G401 (cell line): ENCODE measurements at places on chromosomes 4 and X.

GRCh38 chr4:39480902-39481695 lies 22.2 kb downstream of the LIAS start:
- no peak for DNase-seq

- DNase-seq: no peak
Observed at GRCh38 chrX:117538178-117539089, 578.2 kb downstream of the KLHL13 start.

DNA sequence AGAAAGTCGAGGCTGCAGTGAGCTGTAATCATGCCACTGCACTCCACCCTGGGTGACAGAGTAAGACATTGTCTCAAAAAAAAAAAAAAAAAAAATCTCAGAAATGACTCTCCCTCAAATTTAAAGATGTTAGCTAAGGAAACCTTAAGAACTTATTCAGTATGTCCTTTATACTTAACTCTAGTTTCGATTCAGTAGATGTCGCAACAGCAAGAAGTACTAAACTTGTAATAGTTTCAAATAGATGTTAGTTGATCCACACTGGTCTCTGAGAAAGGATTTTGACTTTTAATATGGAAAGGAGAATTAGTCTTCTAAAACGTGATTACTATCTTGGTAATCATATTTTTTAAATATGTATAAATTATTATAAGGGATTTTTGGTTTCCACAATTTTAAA lies 29.6 kb downstream of the NKX3-2 start:
- DNase-seq: no peak

- no peak for DNase-seq
Observed at GRCh38 chr4:127528302-127528701, 104.5 kb upstream of the INTU start.

- DNase-seq: no peak
Observed at GRCh38 chrX:2387614-2388239, 113.0 kb downstream of the DHRSX start.

DNA sequence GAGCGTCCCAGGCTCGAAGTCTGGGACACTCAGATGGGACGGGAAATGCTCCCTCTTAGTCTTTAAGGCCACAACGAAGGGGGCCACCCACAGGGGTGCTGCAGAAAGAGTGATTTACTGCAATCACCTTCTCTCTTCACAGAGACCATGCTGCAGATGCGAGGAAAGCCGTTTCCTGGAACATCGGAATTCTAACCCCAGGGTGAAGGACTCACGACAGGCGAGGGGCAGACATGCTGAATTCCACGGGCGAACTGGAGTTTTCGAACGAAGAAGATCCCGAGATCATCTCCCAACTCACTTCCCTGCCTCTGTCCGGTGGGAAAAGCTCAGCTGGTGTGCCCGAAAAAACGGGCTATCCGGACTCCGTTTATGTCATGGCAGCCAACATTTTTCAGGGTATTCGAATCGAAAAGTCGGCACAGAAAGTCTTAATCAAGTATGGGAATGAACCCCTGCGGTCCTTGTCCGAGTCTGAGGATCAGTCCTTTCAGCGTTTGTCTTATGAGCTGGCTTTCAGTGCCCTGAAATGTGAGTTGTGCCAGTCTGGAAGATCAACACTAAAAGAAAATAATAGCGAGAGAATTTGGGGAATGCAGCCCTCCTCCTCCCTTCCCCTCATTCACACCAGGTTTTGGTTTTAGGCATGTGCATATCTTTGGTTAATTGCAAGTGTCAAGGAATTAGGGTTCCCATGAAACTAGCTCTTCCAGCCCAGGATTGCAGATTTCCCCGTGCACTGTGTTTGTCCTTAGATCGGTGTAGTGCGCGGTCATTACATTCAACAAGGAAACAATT lies 905 bp downstream of the NSUN7 start:
- no peak for DNase-seq

GRCh38 chr4:25919676-25920075 lies 5.7 kb downstream of the SMIM20 start:
- no peak for DNase-seq

- no peak for DNase-seq
Observed at GRCh38 chr4:190016369-190017289, 10.4 kb downstream of the FRG2 start.

DNA sequence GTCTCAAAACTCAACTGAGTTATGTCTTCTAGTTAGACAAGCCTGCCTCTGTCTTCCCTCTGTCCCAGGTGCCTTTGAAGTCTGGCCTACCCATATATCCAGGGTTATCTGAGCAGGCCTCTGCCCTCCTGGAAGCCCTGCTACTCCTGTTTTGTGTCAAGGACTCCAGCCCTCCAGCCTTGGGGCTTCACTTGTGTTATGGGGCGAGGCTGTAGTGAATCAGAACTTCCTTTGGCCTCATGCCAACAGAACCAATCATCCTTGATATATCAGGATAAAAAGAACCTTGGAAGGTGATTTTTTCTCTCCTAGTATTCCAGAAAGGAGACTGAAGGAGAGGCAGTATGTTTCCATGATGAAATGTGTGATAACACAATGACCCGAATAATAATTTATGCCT lies 8.9 kb upstream of the ADGRG4 start:
- DNase-seq: no peak

DNA sequence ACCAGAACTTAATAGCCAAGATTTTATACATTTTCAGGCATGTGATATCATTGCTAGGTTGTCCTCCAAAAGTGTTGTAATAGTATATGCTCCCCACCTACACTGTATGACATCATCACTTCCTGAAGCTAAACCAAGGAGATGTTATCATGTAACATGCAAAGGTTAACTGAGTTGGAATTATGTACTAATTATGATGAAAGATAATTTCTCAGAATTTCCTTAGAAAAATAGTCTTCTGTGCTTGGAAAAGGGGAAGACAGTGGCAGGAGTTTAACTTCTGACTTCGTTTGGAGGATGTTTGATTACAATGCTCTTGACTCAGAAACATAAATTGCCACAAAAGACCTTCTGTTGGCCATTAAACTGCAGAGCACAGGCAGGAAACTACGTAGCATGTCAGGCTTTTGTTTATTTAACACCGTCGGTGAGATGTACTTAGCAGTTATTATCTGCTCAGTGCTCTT lies 83.6 kb upstream of the GUCY1A1 start:
- no peak for DNase-seq

- DNase-seq: no peak
Observed at GRCh38 chr4:87506974-87507701, 22.0 kb downstream of the SPARCL1 start.

DNA sequence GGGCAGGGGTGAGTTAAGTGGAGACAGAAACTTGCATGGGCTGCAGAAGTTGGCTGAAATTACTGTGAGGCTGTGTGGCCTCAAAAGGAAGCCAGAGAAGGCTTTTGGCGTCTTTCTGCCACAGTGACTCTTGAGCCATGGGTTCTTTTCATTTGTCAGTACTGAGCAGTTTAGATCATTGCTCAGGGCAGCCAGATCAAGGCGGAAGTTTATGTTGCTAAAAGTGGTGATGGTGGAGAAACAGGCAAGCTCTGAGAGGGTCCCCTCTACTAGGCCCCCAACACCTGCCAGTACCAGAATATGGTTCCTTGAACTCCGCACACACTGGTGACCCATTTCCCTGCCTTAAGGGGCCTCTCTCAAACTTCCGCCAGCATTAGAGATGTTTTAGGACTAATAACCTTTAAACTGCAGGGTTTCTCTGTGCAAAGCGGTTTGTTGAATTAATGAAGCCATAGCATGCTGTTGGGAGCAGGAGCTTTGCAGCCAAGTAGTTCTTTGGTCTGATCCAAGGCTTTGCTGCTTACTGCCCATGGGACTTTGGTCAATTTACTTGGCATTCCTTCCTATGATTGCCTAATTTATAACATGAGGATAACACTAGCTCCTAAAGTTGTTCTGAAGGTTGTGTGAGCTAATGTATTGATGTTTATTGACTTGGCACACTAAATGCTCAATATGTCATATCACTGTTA lies 34.5 kb downstream of the RNF175 start:
- DNase-seq: no peak

DNA sequence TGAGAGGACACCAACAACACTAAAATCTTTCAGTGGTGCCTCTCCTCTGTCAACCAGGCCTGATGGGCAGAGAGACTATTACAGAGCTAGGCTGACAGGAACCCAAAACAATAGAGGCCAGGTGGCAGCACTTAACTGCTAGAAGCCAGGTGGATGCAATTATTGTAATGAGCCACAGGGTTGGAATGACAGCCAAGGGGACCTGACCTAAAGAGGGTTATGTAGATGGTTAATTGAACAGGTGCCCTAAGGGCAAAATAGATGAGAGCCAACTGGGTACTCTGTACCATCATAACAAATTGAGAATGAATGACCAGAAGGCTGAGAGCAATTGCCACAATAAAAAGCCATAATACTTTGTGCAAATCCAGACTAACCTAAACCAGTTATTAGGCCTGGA lies 24.7 kb upstream of the FRAS1 start:
- peak; percentile 17 for DNase-seq

DNA sequence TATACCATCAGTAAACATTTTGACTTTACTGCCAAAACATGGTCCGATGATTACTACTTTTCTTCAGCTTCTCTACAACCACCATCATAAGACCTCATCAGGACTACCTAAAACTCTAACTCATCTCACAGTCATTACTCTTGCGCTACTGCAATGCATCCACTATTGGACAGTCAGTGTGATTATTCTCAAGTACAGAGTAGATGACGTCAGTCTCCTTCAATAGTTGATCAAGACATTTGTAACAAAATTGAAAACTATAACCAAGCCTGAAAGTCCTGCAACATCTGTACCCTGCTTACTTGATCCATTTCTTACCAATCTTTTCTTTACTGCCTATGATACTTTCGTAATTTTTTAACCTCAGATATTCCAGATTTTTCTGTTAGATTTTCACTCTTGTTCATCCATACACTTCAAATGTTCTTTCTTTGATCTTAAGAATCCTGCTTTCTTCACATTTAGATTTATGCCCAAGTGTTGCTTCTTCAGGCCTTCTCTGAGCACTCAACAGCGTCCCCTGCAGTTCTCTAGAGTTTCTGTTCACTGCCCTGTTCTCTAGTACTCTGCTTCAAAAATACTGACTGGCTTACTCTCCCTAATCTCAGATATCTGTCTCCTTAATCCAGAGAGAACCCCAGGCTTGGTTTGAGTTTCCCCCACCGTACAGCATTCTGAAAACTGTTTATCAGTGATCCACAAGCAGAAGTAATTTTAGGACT lies 1517.6 kb downstream of the STIM2 start:
- DNase-seq: no peak

- no peak for DNase-seq
Observed at GRCh38 chrX:4663085-4663484, 949.6 kb upstream of the PRKX start.

- DNase-seq: no peak
Observed at GRCh38 chr4:7058792-7059191, 9.1 kb downstream of the GRPEL1 start.

DNA sequence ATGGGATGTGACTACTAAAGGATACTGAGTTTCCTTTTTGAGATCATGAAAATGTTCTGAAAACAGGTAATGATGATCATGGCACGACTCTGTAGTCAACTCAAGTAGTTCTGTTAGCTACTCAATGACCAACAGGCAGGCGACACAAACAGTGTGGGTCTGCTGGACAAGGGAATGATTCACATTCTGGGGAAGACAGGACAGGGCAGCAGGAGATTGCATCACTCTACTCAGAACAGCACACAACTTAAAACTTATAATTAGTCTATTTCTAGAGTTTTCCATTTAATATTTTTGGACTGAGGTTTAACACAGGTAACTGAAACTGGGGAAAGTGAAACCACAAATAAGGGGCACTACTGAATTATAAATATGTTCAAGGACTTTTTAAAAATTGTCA lies 365.2 kb downstream of the PRDM5 start:
- DNase-seq: no peak

DNA sequence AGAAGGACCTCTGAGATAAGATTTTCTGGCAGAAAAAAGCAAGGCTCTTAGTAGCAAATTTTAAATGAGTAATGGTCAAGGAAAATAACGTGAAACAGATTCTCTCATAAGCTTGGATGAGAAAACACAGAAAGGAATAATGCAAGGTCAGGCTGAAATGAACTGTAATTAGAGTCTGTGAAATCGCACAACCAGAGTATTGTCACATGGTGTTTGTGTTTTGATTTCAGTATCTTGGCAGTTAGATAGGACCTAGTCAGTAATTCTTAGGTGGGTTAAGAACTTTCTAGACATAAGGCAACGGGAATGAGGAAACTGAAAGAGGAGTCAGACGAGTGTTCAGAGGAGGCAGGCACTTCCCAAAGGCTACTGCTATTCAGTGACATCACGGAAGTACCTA lies 34.6 kb downstream of the LIMCH1 start:
- DNase-seq: no peak

- DNase-seq: no peak
Observed at GRCh38 chrX:68833855-68834331, 5.1 kb downstream of the EFNB1 start.

- no peak for DNase-seq
Observed at GRCh38 chrX:23662853-23663252, 4.4 kb upstream of the PRDX4 start.

DNA sequence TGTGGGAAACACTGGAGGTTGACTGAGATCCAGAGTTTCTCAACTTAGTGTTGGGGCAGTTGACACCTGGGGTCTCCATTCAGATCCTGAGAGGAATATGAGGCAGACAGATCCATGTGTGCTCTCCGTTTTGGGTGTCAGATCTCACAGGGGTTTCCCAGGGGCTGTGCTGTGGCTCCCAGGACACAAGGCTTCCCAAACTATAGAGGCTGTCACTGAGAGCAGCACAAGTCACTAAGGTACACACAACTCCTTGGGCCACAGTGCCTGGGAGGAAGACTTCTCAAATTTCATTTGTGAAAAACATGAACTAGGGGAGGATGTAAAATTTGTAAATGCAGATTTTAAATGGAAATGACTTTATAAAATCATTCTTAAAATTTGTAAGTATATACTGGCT lies 363.6 kb downstream of the FBXO8 start:
- no peak for DNase-seq

GRCh38 chr4:75494563-75494962 lies 19.6 kb downstream of the RCHY1 start:
- no peak for DNase-seq

DNA sequence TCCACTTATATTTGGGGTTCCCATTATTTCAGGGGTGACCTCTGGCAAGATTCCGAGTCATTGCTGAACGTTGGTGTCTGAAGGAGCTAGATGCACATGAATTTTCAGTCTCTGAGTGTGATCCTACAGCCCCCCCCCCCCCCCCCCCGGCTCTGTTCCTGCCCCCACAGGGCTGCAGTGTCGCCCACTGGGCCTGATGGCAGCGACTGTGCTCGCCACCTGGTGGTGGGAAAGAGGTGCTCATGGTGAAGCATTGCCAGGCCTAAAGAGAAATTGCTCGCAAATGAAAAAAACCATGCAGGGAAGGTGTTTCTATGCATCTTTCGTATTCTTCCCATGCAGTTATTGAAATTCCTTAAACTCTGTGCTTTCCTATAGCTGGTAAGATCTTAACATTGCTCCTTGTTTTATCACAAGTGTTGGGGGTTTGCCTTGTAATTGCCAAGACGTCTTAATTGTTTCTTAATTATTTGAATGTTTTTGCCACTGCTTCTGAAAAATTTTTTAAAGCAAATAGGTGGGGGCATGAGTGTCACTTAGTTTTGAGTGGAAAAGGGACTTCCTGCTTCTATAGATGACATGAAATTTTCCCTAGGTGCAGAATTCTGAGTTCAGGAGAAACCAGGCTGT lies 63.2 kb downstream of the CLDN22 start:
- DNase-seq: peak; percentile 55
